ENCODE measurements at places on chromosomes 12 and 14.

GRCh38 chr12:11949738-11950411, 120.9 kb upstream of the BCL2L14 start:
- no peak for DNase-seq

GRCh38 chr14:102545461-102546265, 36.1 kb upstream of the ANKRD9 start:
- no peak for DNase-seq

DNA sequence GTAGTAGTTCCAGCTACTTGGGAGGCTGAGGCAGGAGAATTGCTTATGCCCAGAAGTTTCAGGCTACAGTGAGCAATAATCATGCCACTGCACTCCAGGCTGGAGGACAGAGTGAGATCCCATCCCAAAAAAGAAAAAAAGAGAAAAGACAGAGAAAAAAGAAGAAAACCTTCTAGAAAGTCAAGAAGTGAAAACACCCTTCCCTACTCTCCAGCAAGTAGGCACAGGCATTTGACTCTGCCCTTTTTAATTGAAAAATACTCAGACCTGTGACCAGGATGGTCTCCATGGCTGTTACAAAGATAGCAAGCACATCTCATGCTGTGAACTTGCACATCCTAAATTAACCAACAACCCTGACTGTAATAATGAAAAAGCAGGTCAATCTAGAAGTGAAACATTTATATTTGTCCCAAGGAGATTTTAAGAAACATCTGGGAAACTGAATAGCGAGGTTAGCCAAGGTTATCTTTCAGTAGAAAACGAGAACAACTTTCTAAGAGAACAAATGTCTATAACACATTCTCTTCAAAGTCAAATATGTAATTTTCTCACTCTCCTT, 2.0 kb downstream of the TMTC1 start:
- no peak for DNase-seq

DNA sequence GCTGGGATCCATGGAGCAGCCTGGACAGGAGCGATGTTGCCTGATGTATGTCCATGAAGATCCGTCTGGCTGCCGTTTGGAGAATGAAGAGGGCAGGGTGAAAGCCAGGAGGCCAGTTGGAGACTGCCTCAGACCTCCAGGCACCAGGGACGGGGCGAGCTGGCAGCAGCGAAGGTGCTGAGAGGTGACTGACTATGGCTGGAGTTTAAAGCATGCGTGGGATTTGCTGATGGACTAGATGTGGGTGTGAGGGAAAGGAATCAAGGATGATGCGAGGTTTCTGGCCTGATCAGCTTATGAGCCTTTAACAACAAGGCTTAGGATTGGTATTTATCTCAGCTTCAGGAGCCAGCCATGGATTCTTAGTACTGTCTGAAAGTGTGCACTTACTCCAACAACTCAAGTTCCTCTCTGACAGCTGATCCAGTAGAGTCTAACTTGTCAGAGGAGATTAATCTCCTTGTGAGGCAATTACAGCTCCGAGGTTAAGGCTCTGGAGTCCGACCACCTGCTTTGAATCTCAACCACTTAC, 49.4 kb downstream of the DYNC1H1 start:
- no peak for DNase-seq

- no peak for DNase-seq
Observed at GRCh38 chr12:67315661-67316060, 46.5 kb downstream of the CAND1 start.

DNA sequence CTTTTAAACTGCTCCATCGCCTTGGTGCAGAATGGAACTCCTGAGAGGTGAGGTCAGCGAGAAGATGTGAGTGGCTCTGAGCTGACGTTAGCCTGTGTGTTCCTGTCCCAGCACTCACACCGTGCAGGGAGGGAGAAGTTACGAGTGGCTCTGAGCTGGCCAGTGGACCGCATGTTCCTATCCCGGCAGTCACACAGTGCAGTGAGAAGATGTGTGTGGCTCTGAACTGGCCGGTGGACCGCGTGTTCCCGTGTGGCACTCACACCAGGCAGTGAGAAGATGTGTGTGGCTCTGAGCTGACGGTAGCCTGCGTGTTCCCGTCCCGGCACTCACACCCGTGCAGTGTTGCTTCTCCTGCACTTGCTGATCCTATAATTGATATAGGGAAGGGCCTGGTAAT, 59.9 kb downstream of the VCPKMT start:
- DNase-seq: no peak

DNA sequence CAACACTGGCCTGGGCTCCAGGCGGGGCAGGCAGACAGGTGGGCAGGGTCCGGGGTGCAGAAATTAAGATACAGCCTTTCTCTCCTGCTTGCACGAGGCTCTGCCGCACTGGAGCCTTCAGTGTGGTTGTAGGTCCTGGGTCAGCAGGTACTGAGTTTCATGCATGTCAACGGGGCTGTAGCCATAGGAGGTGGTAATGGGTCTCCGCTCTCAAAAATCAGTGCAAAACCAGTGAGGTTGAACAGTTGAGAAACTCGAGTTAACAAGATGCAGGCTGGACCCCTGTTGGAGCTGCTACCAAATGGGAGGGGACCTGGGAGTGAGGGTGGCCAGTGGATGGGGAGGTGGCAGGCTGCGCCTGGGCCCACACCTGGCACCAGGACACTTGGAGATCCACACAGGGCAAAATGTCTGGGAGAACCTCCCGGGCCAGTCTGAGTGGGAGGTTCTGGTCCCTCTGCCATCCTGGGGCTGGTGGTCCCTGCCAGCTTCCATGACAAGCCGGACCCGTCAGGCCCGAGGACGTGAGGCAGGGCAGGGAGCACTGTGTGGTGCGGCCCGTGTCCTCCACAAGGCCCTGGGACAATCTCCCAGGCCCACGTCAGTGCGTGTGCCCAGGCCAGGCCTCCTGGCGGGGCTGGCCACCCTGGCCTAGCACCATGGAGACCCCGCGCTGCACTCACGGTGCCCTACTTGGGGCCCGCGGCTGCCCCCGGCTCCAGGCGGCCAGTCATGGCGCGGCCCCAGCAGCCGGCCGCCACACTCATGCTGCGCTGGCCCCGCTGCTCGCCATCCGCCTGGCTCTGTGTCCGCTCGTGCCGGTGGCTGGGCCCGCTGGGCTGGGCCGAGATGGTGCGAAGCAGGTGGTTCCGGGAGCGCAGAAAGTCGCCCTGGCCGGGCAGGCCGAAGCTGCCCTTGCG, 5.1 kb downstream of the ARL6IP4 start:
- no peak for DNase-seq

- no peak for DNase-seq
Observed at GRCh38 chr14:68628605-68629310, 164.1 kb downstream of the ZFP36L1 start.

GRCh38 chr14:64602826-64603225, 53.1 kb downstream of the PPP1R36 start:
- DNase-seq: no peak

DNA sequence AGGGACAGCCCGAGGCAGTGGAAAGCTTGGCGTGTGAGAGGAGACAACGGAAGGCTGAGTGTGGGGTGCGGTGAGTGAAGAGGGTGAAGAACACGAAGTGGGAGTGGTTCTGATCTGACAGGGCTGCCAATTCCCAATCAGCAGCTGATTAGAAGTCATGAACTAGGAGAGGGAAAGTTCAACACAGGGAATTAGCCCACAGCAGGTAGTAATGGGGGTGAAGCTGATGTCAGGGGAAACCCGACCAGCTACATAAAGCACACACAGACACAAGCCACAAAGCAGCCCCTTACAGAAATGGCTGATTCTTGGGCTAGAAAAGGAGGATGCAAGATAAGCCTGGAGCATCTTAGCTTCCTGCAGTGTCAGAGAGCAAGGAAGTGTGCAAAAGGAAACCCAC, 47.5 kb upstream of the TCL1A start:
- no peak for DNase-seq

DNA sequence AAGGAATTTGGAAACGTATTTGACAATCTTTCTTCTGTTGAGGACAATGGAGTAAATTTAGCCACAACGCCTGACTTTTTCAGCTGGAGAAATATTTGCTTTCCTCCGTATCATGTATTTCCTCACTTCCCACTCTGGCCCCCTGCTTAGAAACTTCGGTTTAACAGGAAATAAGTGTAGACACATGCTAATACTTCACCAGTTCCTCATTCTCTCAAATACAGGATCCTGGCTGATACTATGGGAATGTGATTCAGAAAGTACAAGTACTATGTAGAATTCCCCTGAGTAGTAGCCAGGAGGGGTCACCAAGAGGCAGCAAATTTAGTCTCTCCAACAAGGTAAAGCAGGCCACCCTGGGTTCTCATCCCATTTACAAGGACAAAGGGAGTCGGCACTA, 58.0 kb downstream of the FAR2 start:
- DNase-seq: no peak

GRCh38 chr14:62743560-62743959, 301.7 kb downstream of the KCNH5 start:
- no peak for DNase-seq

GRCh38 chr14:58638231-58639197, 752 bp downstream of the DACT1 start:
- DNase-seq: no peak

DNA sequence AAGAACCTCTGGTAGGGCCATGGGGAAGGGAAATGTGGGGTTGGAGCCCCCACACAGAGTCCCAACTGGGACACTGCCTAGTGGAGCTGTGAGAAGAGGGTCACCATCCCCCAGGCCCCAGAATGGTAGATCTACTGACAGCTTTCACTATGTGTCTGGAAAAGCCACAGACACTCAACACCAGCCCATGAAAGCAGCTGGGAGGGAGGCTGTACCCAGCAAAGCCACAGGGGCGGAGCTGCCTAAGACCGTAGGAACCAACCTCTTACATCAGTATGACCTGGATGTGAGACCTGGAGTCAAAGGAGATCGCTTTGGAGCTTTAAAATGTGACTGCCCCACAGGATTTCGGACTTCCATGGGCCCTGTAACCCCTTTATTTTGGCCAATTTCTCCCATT, 97.8 kb downstream of the HMGA2 start:
- DNase-seq: no peak

GRCh38 chr12:2686280-2686646, 108.5 kb upstream of the FKBP4 start:
- no peak for DNase-seq

DNA sequence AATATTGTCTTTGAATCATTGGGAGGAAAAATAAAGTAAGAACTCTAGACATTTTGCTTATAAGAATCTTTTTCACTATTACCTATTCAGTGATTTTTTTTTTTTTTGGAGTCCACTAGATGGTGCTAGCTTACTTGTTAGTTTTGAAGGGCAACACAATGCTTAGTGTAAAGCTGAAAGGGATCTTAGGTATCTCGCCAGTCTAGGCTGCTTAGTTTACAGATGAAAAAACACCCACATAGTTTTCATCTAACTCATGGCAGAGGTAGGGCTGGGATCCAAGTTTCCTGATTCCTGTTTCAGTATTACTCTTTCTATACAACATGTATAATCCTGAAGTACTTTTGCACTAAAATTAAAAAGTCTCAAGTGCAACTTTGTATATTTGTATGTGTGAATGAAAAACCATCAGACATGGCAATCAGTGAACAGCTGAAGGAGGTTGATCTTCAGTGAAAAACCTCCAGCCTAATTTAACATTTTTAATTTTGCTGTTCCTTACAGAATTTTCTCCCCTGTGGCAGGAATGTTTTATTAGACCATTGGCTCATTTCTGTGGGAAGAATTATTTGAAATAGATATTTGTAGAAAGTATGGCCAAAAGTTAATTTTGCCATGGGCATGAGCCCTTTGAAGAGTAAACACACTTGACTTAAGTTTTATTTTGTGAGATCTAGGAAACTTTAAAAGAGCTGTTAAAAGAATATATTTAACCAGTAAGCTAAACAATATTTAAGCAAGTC, 40.7 kb downstream of the LRRIQ1 start:
- no peak for DNase-seq

DNA sequence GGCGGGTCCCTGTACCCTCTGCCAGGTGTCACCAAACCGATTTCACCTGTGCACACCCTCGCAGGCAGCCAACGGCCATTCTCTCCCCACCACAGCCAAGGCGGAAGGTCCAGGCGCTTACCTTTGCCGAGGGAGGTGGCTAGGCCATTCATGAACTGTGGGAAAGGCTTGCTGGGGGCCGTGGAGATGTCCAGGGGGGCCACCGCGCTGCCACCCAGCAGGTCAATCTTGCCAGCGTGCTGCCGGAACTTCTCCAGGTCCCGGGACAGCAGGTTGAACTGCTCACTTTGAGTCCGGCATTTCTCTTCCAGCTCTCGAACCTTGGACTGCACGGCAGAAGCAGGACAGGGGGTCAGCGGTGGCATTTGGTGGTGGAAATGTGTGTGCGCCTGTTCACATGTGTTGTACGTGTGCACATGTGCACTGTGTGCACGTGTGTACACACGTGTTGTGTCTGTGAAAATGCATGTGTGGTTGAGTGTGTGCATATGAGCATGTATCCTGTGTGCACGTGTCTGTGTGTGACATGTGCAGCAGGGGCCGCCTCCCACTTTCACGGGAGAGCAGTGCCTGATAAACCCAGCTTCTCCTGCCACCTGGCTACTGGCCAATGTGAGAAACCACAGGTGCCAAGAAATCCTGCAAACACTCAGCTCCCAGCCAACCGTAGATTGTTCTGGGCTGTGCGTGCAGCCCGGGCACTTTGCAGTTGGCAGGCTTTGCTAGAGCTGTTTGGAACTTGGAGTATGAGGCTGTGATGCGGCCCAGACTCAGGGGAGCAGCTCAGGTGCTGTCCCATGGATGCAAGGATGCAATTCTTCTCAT, 118.9 kb downstream of the PIWIL1 start:
- DNase-seq: no peak

- no peak for DNase-seq
Observed at GRCh38 chr12:87196321-87196720, 832.9 kb downstream of the C12orf50 start.

DNA sequence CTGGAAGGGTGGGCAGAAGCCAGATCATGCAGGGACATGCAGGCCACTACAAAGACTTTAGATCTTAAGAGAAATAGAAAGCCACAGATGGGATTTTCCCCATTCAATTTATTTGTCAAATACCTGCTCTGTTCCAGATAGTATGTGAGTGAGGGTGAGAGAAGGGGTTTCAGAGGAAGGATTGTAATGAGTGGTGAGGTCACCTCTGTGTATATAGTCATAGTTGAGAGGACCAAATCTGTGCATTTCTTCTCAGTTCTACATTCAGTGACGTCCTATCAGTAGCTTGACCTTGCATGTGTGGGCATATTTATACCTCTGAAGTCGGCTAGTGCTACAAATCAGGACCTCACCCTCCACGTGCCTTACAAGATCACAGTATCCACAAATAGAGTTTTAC, 31.2 kb upstream of the RBM19 start:
- no peak for DNase-seq

DNA sequence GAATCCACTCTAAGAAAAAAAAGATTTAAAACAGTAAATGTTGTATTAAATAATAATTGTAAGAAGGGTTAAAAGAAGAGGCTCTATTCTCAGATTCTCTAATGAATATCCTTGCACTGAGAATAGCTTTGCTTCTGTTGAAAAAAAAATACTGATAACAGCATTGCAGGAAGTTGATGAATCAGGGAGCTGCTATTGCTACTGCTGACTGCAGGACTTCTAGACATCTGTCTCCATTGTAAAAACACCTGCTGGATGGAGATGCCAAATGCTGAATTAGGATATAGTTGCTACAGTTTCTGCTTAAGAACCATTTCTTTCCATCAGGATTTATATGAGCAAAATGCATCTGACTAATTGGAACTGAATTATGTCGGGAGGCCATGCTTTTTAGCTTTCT, 50.3 kb upstream of the ANP32D start:
- DNase-seq: no peak

All from stimulated activated CD8-positive, alpha-beta memory T cell treated with anti-CD3 and anti-CD28 coated beads, Interleukin-4, amount 100 ng/mL, for 1 hour (primary cell).